ENCODE measurements at places on chromosomes 12 and 14.

GRCh38 chr14:74881431-74882102 is at the start of gene DLST:
DLST (plus strand) TSS chr14:74881916; CDS start chr14:74881954, 38 bp downstream.
- DNase-seq = peak; percentile 59

DNA sequence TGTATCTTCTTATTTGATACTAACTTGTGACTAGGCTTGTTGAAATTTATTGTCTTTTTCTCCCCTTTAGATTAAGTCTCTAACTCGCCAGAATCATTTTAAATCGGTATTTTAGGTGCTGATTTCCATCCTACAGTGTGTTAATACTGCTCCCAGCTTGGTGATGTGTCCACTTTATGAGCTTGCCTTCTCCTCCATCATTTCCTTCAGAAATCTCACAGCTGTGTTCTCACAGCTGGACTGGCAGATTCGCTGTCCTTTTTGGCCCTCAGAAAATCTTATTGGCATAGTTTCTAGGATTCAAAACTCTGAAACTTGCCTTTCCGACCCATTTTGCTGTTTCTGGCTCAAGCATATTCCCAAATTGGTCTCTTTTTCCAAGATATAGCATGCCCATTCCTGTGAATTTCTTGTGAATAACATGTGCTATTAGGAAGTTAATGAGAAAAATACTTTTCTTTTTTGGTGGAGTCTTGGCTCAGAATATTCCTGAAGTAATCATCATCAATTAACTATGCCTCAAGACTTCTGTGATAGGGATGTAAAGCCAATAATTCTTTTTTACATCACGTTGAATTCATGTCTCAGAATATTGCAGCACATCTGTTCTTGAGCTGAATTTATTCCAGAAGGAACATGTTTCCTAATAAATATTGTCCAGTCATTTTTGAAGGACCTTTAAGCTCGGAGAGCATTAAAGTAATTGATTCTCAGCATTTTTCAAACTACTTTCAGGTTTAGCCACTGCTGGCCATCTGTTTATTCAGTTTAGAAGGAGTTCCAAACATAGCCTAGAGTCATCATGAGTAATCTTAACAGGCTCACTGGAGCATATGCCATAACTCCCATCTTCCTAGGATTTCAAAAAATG is 50.0 kb upstream of the USP44 start:
- DNase-seq = no peak

DNA sequence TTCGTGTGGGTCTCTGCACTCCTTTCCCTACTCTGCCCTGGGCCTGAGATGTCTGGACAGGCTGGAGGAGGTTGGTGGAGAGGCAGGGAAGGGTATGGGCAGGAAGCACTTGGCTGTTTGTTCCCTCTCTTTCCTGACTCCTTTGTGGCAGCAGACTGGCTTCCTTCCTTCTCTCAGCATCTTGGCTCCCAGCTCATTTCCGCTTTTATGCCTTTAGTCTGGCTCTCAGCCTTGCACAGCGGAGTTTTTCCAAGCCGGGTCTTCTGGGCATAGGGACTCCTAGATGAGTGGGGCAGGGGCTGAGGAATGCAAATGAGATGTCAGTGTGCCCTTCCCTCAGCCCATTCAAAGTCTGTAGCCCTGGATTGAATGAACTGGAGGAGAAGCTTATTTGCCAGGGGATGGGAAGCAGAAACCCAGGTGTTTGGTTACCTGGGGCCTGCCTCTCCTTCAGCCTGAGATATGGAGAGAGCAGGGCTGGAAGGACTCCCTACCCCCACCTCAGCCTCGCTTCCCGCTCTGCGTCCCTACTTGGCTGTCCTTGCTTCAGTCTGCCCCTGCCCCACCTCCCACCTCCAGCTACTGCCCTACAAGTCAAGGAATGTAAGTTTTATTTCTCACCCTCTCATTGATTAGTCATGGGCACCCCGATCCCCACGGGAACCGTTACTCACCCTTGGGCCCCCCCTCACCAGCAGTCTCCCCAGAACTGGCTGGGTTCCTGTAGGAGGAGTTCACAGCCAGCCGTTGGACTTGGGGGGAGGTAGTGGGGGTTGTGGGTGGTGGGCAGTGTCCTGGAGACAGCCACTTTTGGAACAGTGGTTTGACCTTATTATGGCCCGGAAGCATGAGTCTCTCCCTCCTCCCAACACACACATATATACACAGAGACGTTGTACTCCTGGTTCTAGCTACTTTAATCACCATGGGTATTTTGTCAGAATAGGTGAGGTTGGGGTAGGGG is 9.3 kb upstream of the ITGA5 start:
- DNase-seq = no peak

DNA sequence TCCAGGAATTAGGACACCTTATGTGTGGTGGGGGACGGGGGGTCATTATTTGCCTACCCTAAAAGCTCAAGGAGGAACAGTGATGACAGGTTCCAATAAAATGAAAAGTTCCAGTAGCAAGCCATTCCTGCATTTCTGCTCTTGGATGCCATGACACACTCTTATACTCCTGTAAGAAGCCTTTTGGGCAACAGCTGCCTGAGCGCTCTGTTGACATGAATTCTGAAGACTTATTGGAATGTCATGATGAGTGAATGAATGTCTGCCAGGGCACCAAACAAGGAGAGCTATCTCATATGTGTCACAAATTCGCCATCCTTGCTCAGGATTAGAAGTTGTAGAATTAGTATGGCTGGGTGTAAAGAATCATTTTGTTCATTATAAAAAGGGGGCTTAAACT is 36.3 kb downstream of the PTGER2 start:
- no peak for DNase-seq

DNA sequence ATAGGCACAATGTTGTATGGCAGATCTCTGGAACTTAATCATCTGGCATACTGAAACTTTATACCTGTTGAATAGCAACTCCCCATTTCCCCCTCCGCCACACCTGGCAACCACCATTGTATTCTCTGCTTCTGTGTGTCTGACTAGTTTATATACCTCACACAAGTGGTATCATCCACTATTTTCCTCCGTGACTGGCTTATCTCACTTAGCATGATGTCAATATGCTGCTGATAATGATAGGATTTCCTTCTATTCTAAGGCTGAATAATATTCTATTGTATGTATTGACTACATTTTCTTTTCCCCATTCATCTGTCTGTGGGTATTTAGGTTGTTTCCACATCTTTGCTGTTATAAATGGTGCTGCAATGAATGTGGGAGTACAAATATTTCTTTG is 21.5 kb downstream of the BRMS1L start:
- DNase-seq = no peak

GRCh38 chr12:115209230-115209629 is 525.3 kb upstream of the TBX3 start:
- no peak for DNase-seq

Measured in amniotic stem cell (primary cell).